Activated T-cell treated with anti-CD3 and anti-CD28 coated beads, Interleukin-2, amount 50 U/mL, for 72 hours (primary cell): ENCODE measurements at places on chromosomes 4 and X. TPM values are rescaled to one million over a fixed set of nuclear protein-coding genes. Genes with fewer than 3 reads are reported as not detected.

- no peak for DNase-seq
Measured at GRCh38 chr4:138050601-138051000, 191.5 kb downstream of the SLC7A11 start.

The MRPS18C gene
- 56.2 TPM for total RNA-seq

- DNase-seq: no peak
Measured at GRCh38 chr4:82851318-82851717, 39.6 kb downstream of the SEC31A start.

DNA sequence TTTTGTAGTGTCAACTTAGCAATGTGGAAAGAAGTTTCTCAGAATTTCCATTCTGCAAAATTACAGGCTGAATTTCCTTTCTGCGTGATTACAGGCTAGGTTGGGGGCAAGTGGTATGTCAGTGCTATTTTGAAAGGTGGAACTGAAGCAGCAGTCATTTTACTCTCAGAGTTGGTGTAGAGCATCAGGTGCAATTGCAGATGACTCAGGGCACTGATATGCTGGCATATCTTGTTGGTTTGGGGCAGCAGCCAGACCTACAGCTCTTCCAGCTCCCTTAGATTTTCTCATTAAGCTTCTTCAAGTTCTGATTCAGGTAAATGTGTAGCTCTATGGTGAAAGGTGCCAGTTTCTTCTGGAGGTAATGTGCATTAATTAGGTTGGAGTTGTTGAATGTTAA, 930.7 kb upstream of the PCDH10 start:
- DNase-seq: no peak

The NDNF gene
- 0.34 TPM for total RNA-seq

DNA sequence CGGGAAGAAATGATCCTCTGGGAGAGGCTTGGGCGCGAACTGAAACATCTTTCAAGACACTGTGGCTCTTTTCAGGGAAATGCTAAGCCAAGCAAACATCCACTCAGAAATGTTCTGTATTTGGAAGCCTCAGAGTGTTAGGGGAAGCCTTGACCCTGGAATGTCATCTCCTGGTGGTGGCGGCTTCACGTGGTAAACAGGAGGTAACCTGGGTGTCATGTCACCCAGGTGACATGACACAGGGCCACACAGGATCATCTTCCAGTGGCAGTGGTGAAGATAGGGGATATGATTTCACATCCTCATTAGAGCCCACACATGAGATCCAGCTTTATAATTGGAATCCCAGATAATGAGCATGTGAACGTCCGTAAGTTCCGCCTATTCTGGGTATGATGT, 140.0 kb downstream of the TBL1X start:
- no peak for DNase-seq

- no peak for DNase-seq
Measured at GRCh38 chrX:132443196-132444135, 45.4 kb downstream of the MBNL3 start.

The PPBP gene
- not detected for total RNA-seq

DNA sequence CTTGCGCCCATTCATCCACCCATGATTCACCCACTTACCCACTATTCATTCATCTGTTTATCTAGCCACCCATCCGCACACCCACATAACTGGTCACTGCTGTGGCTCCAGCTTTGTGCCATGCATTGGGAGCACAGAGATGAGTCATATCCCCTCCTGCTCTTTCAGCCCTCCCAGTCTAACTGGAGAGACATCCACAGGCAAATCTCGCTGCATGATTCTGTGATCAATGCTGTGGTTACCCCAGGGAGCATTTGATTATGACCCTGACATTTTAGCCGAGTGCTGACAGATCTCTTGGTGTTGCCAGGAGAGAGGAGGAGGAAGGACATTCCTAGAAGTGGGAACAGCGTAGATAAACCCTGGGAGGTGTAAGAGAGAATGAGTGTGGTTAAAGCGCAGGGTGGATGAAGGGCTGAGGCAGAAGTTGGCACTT, 10.4 kb upstream of the PORCN start:
- DNase-seq: no peak

DNA sequence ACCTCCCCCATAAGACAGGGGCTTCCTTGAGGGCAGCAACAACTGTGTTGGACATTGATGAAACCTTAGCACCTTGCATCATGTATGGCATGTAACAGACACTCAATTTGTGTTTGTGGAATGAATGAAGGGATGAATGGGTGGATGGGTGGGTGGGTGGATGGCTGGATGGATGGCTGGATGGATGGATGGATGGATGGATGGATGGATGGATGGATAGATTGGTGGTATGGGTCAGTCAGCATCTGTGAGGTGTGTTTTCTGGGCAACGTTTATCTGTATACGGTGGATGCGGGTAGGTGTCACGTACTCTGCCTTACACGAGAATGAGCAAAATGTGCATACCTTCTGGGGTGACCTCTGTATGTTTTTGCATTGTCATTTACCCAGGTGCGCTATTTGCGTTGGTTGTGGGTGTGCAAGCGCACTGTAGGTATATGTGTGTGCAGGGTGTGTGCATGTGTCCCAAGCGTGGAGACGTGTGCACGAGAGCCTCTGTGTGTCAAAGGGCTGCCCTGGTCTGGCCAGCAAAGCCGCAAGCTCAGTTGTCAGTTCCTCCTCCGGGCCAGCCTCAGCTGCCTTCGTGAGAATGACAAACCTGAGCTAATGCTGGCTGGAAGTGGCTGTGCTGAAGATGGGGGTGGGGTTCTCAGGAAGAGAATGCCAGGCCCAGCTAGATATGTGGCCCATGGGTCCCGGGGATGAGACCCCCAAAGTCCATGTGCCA, 26.5 kb downstream of the ELF4 start:
- no peak for DNase-seq

The SYN1 gene
- total RNA-seq: 2.0 TPM

The FAM53A gene
- 4.0 TPM for total RNA-seq
